ENCODE measurements at places on chromosomes 5 and 9. TPM values are rescaled to one million over a fixed set of nuclear protein-coding genes. Genes with fewer than 3 reads are reported as not detected.

The CDKN2B gene
- 7.9 TPM for total RNA-seq

The PCDHA7 gene
- not detected for total RNA-seq

- no peak for DNase-seq
These were observed 47.1 kb upstream of the FYB1 start for GRCh38 chr5:39266442-39266841.

- no peak for DNase-seq
These were observed 22.1 kb downstream of the ANXA1 start for GRCh38 chr9:73173557-73174329.

DNA sequence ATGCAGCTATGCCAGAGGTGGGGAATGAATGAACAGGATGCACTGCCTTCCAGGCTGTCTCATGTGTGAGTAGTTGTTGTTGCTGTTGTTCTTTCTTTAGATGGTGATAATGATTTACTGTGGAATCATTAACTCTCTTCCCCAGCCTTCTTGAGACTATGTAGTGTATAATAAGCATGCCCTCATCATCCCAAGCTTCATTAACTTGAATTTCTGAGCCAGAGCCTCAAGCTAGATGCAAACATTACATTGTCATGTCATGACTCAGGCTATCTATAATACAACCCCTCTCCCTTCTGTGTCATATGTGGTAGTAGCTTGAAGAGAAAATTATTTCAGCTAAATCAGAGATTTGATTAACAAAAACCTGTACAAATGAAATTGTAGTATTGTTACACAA is 10.0 kb upstream of the ADAMTSL1 start:
- DNase-seq: no peak
